ENCODE measurements at places on chromosomes 5 and 9. TPM values are rescaled to one million over a fixed set of nuclear protein-coding genes. Genes with fewer than 3 reads are reported as not detected.

CCDC183 gene
- total RNA-seq: 0.62 TPM

BTNL3 gene
- not detected for total RNA-seq

TAF11L5 gene
- not detected for total RNA-seq

TYRP1 gene
- 0.23 TPM for total RNA-seq

CDH6 gene
- total RNA-seq: 0.36 TPM

SLC36A3 gene
- total RNA-seq: not detected

PCDHB16 gene
- 1.8 TPM for total RNA-seq

SV2C gene
- not detected for total RNA-seq

SH3GL2 gene
- not detected for total RNA-seq

AMBP gene
- total RNA-seq: 1.7 TPM

ANKRD31 gene
- not detected for total RNA-seq

CDKN2B-AS1 gene
- total RNA-seq: not detected

PCDHGB6 gene
- 0.23 TPM for total RNA-seq

NXNL2 gene
- 1.4 TPM for total RNA-seq

PLAA gene
- total RNA-seq: 13.3 TPM

PLPPR1 gene
- not detected for total RNA-seq

TAF1L gene
- not detected for total RNA-seq

PCDHGB7 gene
- 6.7 TPM for total RNA-seq

JAKMIP2 gene
- not detected for total RNA-seq

NUTM2G gene
- not detected for total RNA-seq

ELAVL2 gene
- not detected for total RNA-seq

ZNF367 gene
- total RNA-seq: 12.4 TPM

DBH gene
- not detected for total RNA-seq

NTNG2 gene
- total RNA-seq: 5.1 TPM

PROB1 gene
- 2.3 TPM for total RNA-seq

ROPN1L gene
- 3.0 TPM for total RNA-seq

NSMF gene
- total RNA-seq: 40.0 TPM

LCN2 gene
- total RNA-seq: 1.0 TPM

AQP3 gene
- 1.0 TPM for total RNA-seq

UGCG gene
- total RNA-seq: 46.0 TPM

LMNB1 gene
- total RNA-seq: 122 TPM

TBC1D2 gene
- total RNA-seq: 2.4 TPM

PCDHB8 gene
- total RNA-seq: 7.6 TPM

SPOCK1 gene
- total RNA-seq: 15.6 TPM

SHB gene
- total RNA-seq: 59.9 TPM

SH2D3C gene
- 0.49 TPM for total RNA-seq

Data from Panc1 (cell line).